ENCODE measurements at places on chromosomes 7 and 10.

GRCh38 chr10:57420881-57421280 lies 846.8 kb downstream of the IPMK start:
- DNase-seq: no peak

- DNase-seq: no peak
Observed at GRCh38 chr10:11625019-11625735, 13.7 kb upstream of the USP6NL start.

DNA sequence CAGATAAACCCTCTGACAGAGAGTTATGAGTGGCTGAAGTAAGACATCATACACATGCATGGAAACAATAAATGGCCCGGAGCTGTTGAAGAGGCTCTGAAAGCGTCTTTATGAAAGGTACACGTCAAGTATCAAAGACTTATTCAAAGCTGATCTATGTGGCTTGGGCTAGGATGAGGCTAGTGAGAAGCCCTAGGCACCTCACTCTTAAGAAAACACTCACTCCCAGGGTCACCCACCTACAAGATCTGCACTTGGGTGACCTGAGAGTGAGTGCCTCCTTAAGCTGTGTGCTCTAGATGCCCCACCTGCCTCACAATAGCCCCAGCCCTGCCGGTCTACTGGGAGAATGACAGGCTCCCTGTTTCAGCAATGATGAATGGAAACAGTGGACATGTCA lies 1.1 kb upstream of the GIMAP1 start:
- no peak for DNase-seq

DNA sequence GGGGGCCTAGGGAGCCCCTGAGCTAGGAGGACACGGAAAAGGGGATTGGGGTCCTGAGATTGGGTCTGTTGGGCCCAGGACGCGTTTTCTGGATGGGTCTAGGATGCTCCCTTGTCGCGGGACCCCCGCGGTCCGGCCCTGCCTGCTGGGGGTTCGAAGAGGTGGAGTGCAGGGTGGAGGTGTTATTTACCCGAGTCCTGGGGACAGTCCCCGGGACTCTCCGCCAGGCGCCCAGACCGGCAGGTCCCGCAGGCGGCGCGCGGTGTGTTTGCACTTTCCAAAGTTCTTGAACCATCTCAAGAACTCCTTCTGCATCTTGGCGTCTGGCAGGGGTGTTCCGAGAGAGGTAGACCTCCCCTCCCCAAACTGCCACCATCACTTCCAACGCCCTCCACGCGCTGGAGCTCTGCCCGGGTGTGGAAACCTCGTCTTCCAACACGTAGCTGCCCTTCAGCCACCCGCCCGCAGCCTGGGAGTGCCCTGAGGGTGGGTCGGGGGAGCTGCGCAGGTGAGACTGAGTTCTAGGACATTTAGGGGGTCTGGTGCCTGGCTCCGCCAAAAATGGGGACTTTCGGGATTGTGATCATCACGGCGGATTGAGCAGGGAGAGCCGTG lies 569 bp downstream of the CAV1 start:
- no peak for DNase-seq

DNA sequence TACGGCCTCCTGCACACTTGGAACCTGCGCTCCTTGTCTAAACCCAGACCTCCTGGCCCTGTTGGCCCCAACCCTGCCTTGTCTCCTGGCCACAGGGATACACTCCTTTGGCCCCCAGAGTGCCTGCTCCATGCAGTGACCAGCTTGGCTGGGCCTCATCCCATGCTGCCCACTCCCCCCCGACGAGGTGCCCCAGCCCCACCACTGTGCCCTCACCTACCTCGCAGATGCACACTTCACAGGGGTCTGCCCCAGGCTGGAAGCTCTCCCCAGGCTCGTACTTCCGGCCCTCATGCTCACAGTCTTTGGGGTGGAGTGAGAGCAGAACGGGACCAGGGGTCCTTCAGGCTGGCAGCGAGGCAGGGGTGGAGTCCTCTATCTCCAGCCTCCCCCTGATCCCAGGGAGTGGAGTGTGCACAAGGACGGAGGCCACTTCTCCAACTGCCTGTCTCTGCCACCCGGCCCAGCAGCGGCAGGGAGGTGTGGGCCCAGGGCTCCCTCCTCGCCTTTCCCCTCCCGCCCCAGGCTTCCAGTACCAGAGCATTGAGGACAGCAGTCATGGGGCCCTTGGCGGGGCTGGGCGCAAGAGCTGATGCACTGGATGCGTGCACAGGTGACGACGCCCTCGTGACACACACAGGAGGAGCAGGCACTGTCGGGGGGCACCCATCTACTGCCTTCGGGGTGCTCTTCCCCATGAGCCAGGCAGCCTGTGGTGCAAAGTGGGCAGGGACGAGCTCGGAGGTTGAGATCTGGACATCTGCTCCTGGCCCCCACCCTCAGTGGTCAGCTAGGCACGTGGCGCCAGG lies 22.1 kb downstream of the ATP6V1F start:
- no peak for DNase-seq

GRCh38 chr10:46229144-46229563 lies 57.6 kb upstream of the ANTXRL start:
- DNase-seq: no peak

DNA sequence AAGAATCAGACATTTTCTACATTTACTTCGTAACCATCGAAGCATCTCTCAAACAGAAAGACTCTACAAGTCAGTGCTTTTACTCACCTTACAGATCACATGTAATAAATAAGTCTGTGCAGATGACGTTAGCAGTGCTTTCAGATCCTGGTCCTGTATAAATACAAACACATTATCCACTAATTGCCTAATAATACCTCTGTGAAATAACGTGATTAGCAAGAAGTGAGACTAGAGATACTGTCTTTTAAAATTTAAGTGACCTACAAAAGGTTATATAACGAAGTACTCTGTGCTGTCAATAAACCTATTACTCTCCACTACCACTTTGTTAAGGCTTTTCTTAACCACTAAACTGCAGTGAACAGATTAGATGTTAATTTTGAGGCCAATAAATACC lies 246.9 kb downstream of the NSUN6 start:
- DNase-seq: no peak

DNA sequence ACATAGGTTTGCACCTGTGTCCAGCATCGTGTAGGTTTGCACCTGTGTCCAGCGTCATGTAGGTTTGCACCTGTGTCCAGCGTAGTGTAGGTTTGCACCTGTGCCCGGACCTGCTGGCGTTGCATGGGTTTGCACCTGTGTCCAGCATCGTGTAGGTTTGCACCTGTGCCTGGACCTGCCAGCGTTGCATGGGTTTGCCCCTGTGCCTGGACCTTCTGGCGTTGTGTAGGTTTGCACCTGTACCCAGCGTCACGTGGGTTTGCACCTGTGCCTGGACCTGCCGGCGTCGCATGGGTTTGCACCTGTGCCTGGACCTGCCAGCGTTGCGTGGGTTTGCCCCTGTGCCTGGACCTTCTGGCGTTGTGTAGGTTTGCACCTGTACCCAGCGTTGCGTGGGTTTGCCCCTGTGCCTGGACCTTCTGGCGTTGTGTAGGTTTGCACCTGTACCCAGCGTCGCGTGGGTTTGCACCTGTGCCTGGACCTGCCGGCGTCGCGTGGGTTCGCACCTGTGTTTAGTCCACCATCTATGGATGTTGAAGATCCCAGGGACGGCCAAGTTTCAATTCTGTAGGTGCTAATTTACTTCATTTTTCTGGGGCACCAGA lies 158.0 kb downstream of the WDR37 start:
- no peak for DNase-seq

DNA sequence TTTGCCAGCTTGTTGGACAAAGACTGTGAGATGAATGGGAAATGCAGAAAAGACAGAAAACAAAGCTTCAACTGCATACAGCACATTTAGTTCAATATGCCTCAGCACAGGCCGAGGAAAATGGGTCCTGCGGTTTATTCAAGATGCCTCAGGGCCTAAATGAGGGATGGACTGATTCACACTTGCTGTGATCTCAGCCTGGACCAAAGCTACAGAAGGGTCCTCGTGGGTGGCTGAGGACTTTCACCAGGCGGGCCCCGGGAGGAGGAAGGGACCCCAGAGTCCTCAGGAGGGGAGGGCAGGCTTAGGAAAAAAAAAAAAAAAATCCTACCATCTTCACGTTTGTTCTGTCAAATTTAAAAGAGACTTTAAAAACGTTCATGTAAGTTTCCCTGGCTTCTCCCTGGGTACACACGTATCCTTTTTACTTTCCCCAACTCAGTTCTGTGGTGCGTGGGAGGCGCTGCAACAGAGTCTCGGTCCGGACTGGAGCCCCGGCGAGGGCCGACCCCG lies 624 bp upstream of the ZNF783 start:
- no peak for DNase-seq

GRCh38 chr10:87752566-87752965 lies 65.5 kb downstream of the ATAD1 start:
- DNase-seq: no peak

DNA sequence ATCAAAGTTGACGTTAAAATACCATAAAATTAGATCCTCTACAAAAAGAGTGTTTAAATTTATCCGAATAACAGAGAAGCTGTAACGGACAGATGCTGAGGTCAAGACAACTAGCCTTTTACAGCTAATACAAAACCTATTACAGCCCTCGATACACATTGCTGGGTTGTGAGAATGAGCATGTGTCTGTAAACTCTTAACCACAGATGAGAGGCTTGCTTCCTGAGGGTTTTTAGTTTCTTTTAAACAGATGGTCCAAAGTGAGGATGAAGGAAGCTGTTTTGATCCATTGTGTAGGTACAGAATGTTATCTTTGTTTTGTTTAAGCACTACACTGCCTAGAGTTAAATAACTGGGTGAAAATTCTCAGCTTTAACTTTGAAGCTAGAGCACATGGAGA lies 578.2 kb downstream of the PARD3 start:
- DNase-seq: no peak

DNA sequence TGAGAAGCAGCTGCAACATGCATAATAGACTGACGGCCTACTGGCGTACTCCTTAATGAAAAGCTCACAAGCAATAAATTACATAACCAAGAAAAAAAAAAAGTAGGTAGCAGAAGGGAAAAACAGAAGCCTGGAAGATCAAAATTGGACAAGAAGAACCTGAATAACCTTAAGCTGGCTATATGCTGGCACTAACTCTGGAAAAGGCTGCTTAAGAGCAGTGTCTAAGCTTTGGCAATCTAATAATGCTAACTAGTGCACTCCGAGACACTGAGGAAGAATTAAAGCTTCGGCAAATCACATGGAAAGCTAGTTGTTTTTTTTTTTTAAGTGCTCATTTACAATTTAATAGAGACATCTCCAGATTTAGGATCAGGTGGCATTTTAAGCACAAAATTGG lies 441.9 kb downstream of the PARD3 start:
- DNase-seq: no peak

- no peak for DNase-seq
Observed at GRCh38 chr10:102281102-102281487, 35.8 kb downstream of the GBF1 start.

DNA sequence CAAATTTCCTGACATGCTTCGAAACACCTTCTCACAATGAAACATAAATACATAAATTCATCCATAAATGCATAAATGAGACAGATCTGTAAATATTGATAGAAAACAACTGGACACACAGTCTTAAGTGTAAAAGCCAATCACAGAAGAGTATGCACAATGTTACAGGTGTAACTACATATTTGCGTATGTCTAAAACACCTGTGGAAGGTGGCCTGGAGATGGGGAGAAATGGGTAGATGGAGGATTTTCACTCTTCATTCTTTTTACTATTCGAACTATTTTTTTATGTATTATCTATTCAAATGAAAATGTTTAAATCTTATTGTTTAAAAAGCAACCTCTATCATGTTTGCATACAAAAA lies 860 bp downstream of the IQUB start:
- no peak for DNase-seq

DNA sequence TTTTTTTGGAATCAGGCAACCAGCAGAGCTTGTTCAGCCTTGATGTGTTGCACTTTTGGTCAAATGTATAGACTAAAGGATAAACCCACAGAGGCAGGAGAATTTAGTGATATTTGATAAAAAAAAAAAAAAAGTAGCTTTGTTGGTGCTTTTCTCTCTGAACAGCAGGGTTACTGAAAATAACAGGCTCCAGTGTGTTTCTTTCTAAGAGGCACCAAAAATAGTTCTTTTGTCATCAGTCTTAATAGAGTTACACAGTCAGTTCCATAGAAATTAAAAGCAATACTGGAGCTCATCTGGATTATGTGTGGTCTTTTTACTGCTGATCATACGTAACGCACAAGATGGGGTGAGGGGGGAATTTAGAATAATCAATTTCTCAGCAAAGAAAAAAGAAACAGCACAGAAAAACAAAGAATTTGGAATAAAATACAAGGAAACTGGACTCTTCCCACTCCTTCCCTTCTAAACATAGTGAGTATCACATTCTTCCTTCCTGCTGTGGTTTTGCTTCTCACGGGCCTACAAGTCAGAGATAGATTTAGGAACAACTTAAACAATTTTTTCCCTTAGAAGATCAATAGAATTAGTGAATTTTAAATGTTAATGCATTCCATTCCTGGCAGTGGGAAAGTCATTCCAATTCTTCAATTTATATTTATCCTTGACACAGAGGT lies 178.8 kb upstream of the AKR1E2 start:
- DNase-seq: no peak

DNA sequence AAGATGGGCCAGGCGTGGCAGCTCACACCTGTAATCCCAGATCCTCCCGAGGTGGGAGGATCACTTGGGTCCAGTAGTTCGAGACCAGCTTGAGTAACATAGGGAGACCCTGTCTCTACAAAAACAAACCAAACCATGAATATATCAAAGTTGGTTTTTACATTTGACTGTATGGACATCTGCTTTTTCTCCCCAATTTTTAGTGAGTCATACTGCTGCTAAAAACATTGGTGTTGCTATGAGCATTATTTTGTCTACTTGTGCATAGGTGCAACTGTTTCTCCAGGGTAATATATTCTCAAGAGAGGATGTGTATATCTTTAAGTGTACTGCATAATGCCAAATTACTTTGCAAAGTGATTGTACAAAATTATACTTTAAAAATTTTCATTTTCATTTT lies 769 bp upstream of the TMEM248 start:
- no peak for DNase-seq

DNA sequence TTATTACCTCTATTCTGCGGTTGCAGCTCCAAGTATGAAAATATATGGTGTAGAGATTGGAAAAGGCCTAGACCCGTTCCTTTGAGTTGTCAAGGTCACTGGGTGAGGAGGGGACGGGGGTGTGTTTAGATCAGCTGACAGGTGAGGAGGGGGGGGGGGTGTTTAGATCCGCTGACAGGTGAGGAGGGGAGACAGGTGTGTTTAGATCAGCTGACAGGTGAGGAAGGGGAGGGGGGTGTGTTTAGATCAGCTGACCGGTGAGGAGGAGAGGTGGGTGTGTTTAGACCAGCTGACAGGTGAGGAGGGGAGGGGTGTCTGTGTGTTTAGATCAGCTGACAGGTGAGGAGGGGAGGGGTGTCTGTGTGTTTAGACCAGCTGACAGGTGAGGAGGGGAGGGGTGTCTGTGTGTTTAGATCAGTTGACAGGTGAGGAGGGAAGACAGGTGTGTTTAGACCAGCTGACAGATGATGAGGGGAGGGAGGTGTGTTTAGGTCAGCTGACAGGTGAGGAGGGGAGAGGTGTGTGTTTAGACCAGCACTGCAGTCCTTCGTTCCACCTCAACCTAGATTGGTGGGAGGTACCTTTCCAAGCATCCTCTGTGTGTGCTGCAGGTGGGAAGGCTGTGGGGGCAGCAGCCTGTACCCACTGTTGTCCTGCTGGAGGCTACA lies 655.0 kb upstream of the ADARB2 start:
- no peak for DNase-seq

- no peak for DNase-seq
Observed at GRCh38 chr7:154871928-154872750, 130.8 kb downstream of the PAXIP1 start.

- DNase-seq: no peak
Observed at GRCh38 chr10:95536017-95536416, 25.2 kb downstream of the SORBS1 start.

Measured in stimulated activated CD4-positive, alpha-beta T cell treated with anti-CD3 and anti-CD28 coated beads, TNF-alpha, amount 100 ng/mL, for 48 hours (primary cell).